ENCODE measurements at places on chromosomes 5 and 9. TPM values are rescaled to one million over a fixed set of nuclear protein-coding genes. Genes with fewer than 3 reads are reported as not detected.

PCDHB14 gene
- total RNA-seq, result 3.6 TPM

DNA sequence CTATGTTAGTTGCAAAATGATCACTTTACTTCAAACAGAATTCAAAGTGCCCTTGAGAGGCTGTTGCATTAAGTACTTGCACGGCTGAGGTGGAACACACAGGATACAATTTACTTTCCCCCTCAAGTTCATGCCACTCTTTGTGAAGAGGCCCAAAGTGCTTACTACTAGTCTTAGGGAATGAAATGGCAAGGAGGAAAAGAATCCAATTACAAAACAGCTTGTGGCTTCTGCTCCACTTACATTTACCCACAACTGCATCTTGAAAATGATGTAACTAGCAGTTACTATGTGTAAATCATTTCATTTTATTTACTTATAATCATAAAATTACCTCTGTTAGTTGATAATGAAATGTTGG lies 14.6 kb downstream of the FOXD1 start:
- H3K36me3 ChIP-seq, result no peaks in the 10 kb centered on the region
- DNase-seq, result no peak
- no peaks in the 10 kb centered on the region for H3K4me1 ChIP-seq
- peaks cover 25% of the 10 kb centered on the region for H3K27me3 ChIP-seq

- H3K4me1 ChIP-seq, result no peaks in the 10 kb centered on the region
- no peak overlapping the region for H3K4me3 ChIP-seq
- no peak for DNase-seq
- no peaks in the 10 kb centered on the region for H3K36me3 ChIP-seq
These were observed 16.4 kb downstream of the SLC6A7 start for GRCh38 chr5:150206098-150206778.

DNA sequence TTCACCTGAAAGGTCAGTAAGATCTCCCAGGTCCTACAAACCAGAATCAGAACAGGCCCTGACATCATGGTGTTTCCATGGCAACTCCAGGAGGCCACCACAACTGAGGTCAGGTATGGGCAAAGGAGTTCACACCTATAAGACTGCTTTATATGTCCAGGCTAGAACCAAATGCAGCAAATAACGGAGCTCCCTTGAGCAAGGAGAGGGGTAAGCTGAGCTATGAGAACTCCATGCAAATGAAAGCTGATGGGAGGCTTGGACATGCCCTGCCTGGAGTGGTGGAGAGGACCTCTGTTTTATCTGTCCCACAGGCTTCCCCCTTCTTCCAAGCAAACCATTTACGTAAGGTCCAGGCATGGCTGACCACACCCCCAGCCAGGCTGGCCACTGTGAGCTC lies 207.7 kb downstream of the SPOCK1 start:
- no peak for DNase-seq
- no peaks in the 10 kb centered on the region for H3K27me3 ChIP-seq
- H3K4me3 ChIP-seq, result no peak overlapping the region
- no peaks in the 10 kb centered on the region for H3K4me1 ChIP-seq

GRCh38 chr9:134245179-134245578 lies 80.8 kb upstream of the RNU6ATAC start:
- H3K27ac ChIP-seq, result no peak overlapping the region
- no peaks in the 10 kb centered on the region for H3K36me3 ChIP-seq
- no peak for DNase-seq
- no peaks in the 10 kb centered on the region for H3K27me3 ChIP-seq

DNA sequence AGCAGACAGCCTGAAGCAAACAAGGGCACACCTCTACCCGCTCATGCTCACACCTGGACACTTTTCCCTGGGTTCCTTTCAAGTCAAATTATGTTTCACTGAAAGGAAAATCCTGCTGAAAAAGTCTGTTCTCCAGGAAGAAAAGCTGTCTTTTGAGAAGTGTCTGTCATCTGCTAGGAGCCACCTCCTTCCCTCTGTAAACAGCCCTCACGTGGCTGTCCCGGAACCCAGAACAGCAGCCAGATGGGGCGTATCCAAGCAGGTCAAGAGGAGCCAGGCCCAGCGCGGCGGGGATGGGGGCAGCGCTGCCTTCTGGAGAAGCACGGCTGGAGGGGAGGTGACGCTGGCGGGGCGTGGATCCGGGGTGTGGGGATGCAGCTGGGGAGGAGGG lies at the start of gene PNPLA7:
Gene PNPLA7, minus strand, starts transcription at position 172 of the 391 bp plus-strand sequence. CDS start 205 bp downstream, outside the sequence.
- H3K27me3 ChIP-seq, result no peaks in the 10 kb centered on the region
- peak within 1 kb of the TSS; percentile 76 for H3K4me3 ChIP-seq
- peak within 1 kb of the TSS; percentile 86 for H3K27ac ChIP-seq
- no peaks in the 10 kb centered on the region for H3K36me3 ChIP-seq

DNA sequence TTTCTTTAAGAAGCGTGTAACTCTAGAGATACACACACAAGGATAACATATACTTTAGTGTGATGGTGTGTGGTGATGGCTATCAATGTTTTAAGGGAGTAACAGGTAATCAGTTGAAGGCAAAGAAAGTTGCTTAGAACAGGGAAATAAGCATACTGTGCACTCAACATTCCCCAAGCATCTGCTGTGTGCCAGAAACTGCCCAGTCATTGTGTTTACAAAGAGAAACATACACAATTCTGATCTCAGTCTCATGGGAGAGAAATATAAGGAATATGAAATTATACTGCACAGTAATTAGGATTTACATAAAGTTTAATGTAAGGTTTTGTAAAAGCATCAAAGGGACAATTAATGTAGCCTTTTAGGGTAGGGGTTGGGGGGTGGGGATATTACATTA lies 224.1 kb upstream of the TYRP1 start:
- no peaks in the 10 kb centered on the region for H3K36me3 ChIP-seq
- no peaks in the 10 kb centered on the region for H3K27me3 ChIP-seq
- DNase-seq, result no peak

- H3K4me1 ChIP-seq, result no peaks in the 10 kb centered on the region
- no peaks in the 10 kb centered on the region for H3K36me3 ChIP-seq
- DNase-seq, result no peak
- no peak overlapping the region for H3K4me3 ChIP-seq
These were observed 800.5 kb downstream of the BRINP1 start for GRCh38 chr9:118568704-118569103.

FBXL17 gene
- 17.9 TPM for total RNA-seq

C5orf58 gene
- total RNA-seq, result not detected

DNA sequence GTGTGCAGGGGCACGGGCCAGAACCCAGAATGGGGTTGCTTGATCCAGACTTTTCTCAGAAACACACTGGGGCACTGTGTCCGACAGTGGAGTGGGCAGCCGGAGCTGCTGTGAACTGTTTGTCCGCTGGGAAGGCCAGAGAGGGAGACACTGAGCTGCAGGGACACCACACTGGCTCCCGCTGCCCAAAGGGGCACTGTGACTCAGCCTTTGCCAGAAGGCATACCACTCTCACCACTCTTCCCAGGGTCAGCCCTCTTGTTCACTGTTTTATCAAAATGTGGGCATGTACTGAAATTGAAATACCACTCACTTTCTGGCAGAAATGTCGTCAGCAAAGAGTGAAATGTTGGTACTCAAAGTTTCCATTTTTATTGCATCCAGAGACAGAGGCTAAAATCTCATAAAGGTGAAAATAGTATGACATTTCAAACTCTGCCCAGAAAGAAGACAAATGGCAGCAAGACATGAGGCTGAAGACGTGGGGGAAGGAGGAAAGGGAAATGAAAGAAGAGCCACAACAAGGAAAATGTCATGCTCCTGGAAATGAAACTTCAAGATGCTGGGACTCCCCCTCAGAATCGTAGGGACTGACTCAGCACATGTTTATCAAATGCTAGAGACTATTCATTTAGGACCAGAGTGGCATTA lies 4.5 kb upstream of the IL7R start:
- H3K27me3 ChIP-seq, result no peaks in the 10 kb centered on the region
- no peak overlapping the region for H3K4me3 ChIP-seq
- H3K27ac ChIP-seq, result no peak overlapping the region
- H3K4me1 ChIP-seq, result no peaks in the 10 kb centered on the region

GRCh38 chr9:78713614-78714405 lies 416.9 kb downstream of the PSAT1 start:
- DNase-seq, result no peak
- no peaks in the 10 kb centered on the region for H3K36me3 ChIP-seq
- H3K4me1 ChIP-seq, result no peaks in the 10 kb centered on the region
- no peak overlapping the region for H3K4me3 ChIP-seq
- no peaks in the 10 kb centered on the region for H3K27me3 ChIP-seq

PCDHB3 gene
- total RNA-seq, result 1.2 TPM

- H3K4me3 ChIP-seq, result no peak overlapping the region
- H3K27me3 ChIP-seq, result no peaks in the 10 kb centered on the region
- H3K36me3 ChIP-seq, result no peaks in the 10 kb centered on the region
- no peak for DNase-seq
- no peak overlapping the region for H3K27ac ChIP-seq
- no peaks in the 10 kb centered on the region for H3K4me1 ChIP-seq
These were observed 91.8 kb upstream of the DMRTA1 start for GRCh38 chr9:22354699-22355384.

DNA sequence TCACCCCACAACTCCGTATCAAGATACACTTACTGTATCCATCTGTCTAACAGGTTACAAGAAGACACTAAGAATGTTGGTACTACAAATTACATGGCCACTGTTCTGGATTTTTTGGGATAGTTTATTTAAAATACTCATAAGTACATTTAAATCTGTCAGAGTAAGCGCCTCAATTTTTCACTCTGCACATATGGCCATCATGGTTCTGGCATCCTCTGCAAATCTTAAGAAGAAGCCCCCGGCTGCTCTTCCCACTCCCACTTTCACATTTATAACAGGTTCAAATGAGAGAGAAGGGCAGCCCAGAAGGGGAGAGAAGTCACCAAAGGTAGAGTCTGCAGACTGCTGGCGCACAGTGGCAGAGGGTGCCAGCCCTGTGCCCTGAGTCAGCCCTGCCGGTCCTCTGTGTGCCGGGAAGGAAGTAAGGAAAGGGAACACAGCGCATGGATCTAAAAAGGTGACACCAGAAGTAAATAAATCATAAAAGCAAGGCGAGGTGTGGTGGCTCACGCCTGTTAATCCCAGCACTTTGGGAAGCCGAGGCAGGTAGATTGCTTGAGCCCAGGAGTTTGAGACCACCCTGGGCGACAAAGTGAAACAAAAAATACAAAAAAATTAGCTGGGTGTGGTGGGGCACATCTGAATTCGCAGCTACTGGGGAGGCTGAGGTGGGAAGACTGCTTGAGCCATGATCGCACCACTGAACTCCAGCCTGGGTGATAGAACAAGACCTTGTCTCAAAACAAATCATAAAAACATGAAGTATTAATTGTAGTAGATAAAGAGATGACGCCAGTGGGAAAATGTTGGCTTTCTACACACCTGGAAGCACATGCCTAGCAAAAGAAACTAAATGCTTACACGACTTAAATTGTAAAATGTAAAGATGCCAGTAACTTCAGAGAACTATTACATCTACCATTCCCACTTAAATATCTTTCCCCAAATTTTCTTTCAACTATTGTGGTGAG lies 30.0 kb downstream of the RNF130 start:
- H3K36me3 ChIP-seq, result no peaks in the 10 kb centered on the region
- no peak overlapping the region for H3K27ac ChIP-seq
- DNase-seq, result no peak
- H3K27me3 ChIP-seq, result no peaks in the 10 kb centered on the region
- H3K4me3 ChIP-seq, result no peak overlapping the region

SLC34A3 gene
- total RNA-seq, result not detected

- no peak for DNase-seq
- H3K4me3 ChIP-seq, result no peak overlapping the region
- H3K36me3 ChIP-seq, result no peaks in the 10 kb centered on the region
- H3K27ac ChIP-seq, result no peak overlapping the region
- no peaks in the 10 kb centered on the region for H3K27me3 ChIP-seq
These were observed 57.3 kb upstream of the FNIP1 start for GRCh38 chr5:131854134-131854533.

GRCh38 chr5:172745838-172746237 lies 25.2 kb downstream of the DUSP1 start:
- H3K4me3 ChIP-seq, result no peak overlapping the region
- peaks cover 6% of the 10 kb centered on the region for H3K4me1 ChIP-seq
- H3K36me3 ChIP-seq, result no peaks in the 10 kb centered on the region
- DNase-seq, result no peak
- H3K27ac ChIP-seq, result no peak overlapping the region

SHOC1 gene
- total RNA-seq, result 0.28 TPM

DNA sequence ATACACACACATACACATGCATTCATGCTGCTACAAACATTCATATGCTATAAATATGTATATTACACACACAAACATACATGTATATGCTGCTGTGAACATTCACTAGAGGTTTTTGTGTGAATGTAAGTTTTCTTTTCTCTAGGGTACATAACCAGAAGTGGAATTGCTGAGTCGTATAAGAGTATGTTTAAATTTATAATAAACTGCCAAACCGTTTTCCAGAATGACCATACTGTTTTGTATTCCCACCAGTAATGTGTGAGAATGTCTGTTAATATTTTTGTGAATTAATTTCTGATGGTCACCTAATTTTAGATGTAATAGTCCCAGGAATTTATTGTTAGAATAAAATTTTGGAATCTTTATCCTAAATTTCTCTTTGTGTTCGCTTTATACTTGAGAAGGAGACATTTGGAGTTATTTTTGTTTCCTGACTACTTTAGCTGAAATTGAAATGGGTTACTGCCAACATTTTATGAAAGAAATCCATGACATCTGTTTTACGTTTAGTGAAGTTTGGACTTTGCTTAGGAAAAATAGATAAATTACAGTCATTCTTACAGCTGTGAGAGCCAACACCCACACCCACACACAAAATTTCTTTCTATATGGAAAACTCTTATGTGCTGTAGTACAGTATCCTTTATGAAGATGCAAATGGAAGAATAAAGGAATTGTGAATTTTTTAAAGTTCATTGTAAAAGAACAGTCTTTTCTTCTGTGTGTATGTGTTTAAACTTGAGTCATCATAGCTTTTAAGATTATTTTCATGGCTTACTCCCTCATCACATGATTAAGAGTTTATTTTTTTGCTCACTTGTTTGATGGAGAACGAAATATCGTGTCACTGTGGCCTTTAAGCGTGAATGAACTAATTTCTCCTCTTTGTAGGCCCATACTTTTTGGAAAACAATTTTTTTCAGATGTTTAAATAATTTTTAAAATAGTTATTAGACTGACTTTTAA lies 24.3 kb downstream of the CENPP start:
- H3K27ac ChIP-seq, result peak overlapping the region; percentile 86
- H3K4me3 ChIP-seq, result no peak overlapping the region
- DNase-seq, result no peak
- peaks cover 3% of the 10 kb centered on the region for H3K4me1 ChIP-seq
- H3K36me3 ChIP-seq, result no peaks in the 10 kb centered on the region

GMCL2 gene
- not detected for total RNA-seq

GRCh38 chr5:115265220-115265619 lies 2.5 kb upstream of the PGGT1B start:
- no peak overlapping the region for H3K27ac ChIP-seq
- no peak overlapping the region for H3K4me3 ChIP-seq
- no peaks in the 10 kb centered on the region for H3K4me1 ChIP-seq
- no peaks in the 10 kb centered on the region for H3K27me3 ChIP-seq
- no peak for DNase-seq

ADRB2 gene
- 3.0 TPM for total RNA-seq

POC5 gene
- total RNA-seq, result 35.3 TPM

PGM5 gene
- total RNA-seq, result 272 TPM

PCDHGA2 gene
- 10.5 TPM for total RNA-seq

Measured in uterus (tissue), 4 donors.